Hippocampal formation (tissue), 2 donors: ENCODE measurements at places on chromosomes 1 and 21.
A peak's percentile ranks its signal among the peaks of the same experiment; 100 is the strongest.

DNA sequence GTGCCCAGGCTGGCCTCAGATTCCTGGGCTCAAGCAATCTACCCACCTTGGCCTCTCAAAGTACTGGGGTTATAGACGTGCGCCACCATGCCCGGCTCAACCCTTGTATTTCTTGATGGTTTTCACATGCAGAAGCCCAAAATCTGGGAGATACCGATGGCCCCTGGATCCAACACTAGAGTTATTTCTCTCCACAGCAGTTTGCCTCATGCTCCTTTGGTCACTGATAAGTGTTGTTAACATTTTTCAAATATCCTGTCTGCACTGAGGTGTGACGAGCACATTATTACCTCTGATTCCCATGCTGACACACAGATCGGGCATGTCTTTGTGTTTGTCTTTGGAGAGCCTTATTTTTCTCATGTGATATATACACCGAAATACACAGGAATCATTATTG is 107.0 kb downstream of the KIF26B start:
- no peak for DNase-seq

DNA sequence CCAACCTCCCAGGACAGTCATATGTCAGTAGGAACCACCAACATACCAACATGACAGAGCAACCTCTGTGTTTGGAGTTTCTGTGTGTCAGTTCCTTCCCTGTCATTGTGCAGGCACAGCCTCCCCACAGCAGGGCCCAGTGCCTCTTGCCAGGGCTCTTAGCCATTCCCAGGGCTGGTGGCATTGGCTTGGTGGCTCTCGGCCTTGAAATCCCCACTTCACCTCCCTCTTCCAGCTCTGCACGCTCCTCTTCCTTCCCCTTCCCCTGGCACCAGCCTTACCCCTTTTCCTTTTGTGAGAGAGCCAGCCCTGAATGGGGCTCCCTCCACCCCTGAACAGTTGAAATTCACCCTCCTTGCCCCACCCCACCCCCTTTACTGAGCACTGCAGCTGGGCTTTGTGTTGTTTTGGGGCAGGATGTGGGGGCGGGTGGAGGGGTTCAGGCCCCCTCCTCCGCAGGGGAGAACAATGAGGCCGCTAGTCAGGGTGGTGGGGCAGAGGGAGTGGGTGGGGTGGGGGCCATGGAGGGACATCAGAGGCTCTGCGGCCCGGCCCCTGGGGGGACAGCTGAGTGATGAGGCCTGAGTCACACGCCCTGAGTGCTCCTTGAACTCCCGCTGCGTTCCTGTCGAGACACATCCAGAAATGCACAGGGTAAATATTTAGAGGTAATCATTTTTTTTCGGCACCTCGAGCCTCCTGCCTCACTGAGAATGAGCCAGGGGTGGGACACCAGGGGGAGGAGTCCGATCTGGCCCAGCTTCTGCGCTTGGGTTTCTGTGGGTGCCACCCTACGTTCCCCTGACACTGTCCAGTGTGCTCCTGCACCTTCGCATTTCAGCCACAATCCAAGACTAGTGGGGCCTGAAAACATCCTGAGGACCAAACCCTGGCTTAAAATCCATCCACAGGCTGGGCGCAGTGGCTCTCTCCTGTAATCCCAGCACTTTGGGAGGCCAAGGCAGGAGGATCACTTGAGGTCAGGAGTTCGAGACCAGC is 28.6 kb downstream of the LGR6 start:
- DNase-seq = no peak

DNA sequence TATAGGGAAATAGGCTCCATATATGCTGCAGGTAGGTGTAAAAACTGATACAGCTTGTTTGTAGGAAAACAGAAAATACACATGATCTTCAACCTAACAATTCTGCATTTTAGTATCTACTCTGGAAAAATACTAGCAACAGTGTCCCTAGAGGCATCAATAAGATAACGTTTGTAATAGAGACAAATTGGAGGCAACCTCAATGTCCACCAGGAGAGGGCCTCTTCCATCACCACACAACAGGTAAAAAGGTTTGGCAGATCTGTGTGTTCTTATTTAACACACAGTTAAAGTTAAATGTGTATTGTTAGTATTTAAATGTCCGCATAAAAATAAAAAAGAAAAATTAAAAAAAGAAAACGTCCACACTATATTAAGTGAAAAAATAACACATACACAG is 5.4 kb downstream of the EIF2D start:
- peak; percentile 27 for DNase-seq

DNA sequence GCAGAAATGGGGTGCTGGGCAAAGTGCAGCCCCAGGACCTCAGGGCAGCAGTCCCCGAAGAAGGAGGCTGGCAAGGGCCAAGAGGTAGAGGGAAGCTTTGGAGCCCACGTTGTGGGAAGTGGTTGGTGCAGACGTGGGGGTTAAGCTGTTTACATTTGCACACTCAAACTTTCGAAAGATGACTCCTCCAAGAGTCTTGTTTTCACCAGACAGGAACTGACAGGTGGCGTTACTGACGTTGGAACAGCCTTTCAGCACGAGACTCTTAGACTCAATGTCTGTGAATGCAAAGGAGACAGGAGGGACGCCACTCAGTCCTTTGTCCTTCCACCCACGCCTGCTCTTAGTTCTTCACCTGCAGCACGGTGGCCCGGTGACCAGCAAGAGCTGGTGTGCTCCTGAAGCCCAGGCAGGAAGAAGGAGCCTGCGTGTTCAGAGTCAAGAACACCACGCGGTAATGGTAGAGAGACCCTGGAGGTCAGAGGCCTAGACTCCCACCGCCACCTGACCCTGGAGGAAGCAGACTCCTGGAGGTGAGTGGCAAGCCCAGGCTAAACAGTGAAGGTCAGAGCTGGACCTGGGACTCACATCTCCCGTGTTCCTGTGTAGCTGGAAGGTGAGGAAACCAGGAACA is 15.9 kb downstream of the LYPD8 start:
- no peak for DNase-seq

DNA sequence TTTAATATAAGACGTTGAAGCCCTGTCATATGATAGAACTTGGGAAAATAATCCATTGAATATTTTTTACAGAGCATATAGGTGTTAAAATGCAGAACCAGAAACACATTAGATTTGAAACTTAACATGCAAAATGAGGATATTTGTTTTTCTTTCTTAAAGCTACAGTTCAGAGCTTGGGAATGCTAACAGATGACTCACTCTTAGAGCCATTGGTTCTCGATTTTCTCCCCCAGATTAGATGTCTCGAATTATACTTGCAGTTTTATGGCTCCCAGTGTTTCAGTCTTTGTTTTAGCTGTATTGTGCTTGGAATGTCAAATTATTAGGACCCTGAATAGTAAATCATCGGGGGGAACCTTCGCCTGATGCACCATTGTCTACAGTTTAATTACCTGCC is 575.7 kb upstream of the ZP4 start:
- no peak for DNase-seq

DNA sequence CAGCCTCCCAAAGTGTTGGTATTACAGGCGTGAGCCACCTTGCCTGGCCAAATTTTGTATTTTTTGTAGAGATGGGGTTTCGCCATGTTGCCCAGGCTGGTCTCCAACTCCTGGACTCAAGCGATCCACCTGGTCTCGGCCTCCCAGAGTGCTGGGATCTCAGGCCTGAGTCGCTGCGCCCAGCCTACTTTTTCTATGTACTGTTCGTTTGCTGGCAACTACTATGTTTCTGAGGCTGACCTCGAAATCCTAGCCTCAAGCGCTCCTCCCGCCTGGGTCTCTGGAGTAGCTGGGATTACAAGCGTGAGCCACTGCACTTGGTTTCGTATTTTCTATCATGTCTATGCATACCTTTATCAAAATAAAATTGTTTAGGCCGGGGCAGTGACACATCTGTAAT is 675 bp upstream of the TEKT2 start:
- no peak for DNase-seq
